ENCODE measurements at places on chromosomes 6 and 20.

DNA sequence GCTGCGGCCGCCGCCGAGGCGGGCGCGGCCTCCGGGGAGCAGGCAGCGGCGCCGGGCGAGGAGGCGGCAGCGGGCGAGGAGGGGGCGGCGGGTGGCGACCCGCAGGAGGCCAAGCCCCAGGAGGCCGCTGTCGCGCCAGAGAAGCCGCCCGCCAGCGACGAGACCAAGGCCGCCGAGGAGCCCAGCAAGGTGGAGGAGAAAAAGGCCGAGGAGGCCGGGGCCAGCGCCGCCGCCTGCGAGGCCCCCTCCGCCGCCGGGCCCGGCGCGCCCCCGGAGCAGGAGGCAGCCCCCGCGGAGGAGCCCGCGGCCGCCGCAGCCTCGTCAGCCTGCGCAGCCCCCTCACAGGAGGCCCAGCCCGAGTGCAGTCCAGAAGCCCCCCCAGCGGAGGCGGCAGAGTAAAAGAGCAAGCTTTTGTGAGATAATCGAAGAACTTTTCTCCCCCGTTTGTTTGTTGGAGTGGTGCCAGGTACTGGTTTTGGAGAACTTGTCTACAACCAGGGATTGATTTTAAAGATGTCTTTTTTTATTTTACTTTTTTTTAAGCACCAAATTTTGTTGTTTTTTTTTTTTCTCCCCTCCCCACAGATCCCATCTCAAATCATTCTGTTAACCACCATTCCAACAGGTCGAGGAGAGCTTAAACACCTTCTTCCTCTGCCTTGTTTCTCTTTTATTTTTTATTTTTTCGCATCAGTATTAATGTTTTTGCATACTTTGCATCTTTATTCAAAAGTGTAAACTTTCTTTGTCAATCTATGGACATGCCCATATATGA, 3.2 kb downstream of the MARCKS start:
- no peak for DNase-seq

- no peak for DNase-seq
Measured at GRCh38 chr20:63795178-63795830, 35.8 kb downstream of the ZBTB46 start.

DNA sequence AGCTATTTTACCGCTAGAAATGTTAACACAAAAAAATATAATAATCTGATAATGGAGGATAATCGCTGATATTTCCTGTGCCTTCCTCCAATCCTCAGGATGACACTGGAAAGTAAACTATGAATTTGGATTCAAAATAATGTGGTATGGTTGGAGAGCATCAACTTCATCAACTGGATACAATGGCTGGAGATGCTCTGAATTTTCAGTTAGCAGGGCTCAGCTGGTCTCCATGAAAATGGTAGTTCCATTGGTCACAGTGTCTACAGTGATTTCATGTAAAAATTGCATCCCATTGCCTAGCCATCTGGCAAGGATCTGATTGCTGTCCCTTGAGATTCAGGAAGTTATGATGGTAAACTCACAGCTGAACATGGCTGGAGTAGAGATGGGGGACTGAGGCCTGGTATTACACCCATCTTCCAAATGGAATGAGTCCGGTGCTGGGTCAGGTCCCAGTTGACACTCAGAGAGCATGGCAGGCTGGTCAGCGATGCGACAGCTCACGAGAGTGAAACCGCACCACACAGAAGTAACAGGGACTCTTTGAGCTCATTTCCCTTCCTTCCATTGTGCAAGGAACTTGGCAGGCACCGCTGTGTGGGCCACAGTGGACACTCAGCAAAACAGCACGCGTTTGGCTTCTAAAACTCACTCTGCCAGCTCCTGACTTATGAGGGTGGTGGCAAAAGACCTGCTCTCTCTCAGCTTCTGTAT, 142.4 kb upstream of the TNFAIP3 start:
- DNase-seq, result no peak

GRCh38 chr20:14497004-14497403, 159.6 kb upstream of the FLRT3 start:
- no peak for DNase-seq

- no peak for DNase-seq
Measured at GRCh38 chr20:8454137-8454712, 322.2 kb downstream of the PLCB1 start.

DNA sequence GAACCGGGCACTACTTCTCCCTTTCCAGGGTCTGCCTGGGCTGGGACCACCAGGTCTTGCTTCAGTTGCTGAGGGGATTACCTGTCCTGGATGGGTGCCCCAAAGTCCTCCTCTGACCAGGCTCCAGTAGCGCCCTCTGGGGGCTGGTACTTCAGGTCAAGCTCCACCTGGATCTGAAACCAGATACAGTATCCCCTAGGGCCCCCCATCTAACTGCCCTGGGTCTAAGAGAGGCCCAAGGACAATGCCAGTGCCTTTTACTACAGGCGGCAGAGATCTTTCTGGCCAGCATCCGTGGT, 11.2 kb upstream of the SPAG4 start:
- peak; percentile 71 for DNase-seq

- DNase-seq, result no peak
Measured at GRCh38 chr6:88586371-88587149, 376.9 kb downstream of the RNGTT start.
